Cortex of kidney (tissue), 1 donor: ENCODE measurements at places on chromosomes 11 and 22.

GRCh38 chr11:34135439-34135838 lies 30.0 kb downstream of the NAT10 start:
- DNase-seq = no peak

GRCh38 chr22:17734187-17734586 lies 40.1 kb downstream of the BID start:
- no peak for DNase-seq

GRCh38 chr11:126833065-126833464 lies 167.5 kb downstream of the KIRREL3 start:
- DNase-seq = no peak

DNA sequence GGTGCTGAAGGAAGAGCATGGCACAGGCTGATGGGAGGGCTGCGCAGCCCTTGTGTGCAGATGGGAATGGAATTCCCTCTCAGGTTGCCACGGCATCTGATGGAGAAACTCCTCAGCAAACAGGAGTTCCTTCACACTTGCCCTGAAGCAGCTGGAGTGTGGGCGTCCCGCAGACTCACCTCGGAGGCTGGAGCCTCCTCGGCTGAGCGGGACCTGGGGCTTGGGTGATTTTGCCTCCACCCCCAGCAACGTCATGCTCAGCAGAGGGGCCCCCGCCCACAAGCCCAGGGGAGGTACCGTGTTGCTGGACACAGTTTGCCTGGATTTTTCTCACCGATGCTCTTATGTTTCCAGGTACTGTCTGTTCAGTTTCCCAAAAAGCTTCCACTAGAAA lies 63.4 kb downstream of the MYO7A start:
- DNase-seq = no peak

DNA sequence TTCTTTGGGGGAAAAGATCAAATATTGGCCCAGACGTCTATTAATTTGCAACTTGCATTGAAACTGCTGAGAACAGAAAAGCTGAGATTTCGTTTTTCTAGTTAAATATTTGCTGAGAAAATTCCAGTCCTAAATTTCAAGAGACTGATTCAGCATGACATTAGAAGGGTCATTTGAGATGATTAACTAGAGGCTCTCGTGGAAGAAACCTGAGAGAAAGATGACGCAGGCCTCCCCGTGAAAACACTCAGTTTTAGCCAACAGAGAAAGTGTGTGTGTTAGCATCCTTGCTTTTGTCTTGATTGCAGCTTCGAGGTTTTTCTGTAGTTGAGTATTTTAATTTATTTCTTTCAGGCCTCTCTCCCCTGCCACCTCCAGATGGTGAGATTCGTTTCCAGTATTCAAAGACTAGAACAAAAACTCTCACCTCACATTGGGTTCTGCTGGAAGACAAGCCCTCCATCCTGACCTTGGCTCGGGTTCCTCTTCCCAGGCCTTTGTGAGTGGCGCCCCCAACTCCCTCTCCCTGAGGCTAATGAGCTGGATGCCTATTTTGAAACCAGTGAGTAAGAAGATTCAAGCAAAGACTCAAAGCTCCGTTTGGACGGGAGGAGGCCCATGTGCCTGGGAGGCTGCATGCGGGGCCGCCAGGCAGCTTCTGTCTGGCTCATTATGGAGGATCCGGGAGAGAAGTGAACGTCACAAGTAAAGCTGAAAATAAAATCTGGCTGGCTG lies 52.4 kb downstream of the CELSR1 start:
- no peak for DNase-seq

GRCh38 chr11:12482839-12483238 lies 105.5 kb downstream of the PARVA start:
- DNase-seq = no peak

- no peak for DNase-seq
These were observed 13.2 kb downstream of the TKFC start for GRCh38 chr11:61345954-61346843.

- DNase-seq = no peak
These were observed 2.9 kb upstream of the ADAMTS8 start for GRCh38 chr11:130431331-130431773.

DNA sequence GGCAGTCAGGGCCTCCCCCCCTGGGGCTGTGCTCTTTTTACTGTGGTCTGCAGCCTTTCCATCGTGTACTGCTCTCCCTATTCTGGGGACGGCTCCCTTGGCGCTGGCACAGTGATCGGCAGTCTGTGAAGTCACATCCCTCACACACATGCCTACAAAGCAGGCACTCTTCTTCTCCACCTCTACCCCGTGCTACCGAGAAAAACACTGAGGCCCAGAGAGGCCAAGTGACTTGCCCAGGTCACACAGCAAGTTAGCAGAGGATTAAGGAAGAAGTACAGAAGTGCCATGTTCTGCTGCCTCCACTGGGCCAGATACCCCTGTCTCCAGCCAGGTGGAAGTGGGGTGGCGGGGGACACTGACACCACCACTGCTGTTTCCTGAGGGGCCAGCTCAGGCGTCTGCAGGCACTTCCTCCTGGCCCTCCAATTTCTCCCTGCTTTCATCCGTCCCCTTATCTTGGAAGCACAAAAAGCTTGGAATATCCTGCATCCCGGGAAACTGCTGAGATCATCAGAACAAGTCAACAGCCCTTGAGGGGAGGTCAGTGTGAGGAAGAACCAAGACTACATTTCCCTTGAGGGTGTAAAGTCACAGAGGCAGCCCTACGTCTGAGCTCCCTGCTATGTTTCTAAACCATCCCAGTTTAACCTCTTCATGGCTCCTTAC lies 30.2 kb upstream of the KLHL35 start:
- DNase-seq = no peak

GRCh38 chr11:120710354-120711131 lies 199.0 kb downstream of the GRIK4 start:
- DNase-seq = no peak
